ENCODE measurements at places on chromosomes 6 and 20.

GRCh38 chr6:82111114-82111513 lies 136.4 kb downstream of the IBTK start:
- no peak for DNase-seq

DNA sequence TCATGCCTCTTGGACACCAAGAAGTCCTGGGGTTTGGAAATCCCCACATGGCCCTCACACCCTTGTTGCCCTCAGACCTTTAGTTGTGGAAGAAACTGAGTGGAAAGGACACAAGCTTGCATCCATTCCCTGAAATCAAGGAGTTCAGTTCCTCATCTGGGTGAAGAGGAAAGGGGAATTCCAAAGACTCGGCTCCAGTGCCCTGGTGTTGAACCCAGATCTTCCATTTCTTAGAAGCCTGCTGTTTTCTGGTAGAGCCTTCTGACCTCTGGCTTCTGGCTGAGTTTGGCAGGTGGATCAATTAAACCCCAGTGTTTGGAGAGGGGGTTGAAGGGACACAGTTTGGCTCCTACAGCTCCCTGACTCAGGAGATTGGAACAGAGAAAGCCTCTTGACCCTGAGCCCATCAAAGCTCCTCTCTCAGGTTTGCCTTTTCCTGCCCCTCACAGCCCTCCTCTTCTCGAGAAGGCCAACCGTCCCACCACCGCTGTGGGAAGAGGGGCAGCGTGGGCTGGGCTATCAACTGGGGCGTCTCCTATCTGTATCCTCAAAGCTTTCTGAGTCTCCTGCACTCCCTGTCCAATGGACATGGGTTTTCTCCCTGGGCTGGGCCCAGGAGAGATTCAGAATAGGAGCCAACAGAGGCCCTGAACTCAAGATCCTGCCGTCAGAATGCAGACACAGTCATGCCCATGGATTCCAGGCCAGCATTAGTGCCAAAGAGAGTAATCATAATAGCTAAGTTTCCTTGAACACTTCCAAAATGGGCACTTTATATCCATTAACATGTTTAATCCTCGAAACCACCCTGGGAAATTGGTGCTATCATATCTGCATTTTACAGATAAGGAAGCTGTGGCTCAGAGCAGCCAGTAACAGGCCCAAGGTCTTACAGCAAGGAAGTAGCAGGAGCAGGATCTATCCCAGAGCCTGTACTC lies 146.2 kb downstream of the VEGFA start:
- DNase-seq = no peak

DNA sequence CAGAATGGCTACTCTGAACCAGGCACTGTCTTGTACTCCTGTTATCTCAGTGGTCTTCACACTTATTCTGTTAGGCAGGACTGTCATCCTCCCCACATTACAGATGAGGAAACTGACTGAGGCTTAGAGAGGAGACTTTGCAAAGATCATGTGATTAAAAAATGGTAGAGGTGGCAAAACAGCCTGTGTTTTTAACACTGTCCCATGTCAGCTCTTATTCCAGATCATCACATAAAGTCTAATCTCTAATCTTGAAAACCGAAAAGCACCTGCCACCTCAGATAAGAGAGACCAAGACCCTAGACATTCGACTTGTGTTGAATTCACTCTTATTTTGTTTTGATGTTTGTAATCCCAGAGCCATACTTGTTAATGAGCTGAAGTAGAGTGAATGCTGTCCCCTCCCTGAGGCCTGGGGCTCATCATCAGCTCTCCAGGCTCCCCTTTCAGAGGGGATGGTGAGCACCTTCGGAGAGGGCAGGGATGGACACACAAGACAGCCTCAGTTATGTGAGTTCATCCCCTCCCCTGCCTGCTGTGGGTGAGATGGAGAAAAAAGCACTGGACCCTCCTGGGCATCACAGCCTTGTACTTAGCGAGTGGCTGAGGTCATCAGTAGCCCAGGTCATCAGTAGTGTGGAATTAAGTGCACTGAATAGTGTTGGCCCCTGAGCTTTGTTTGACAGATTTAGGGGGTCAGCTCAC lies 30.6 kb downstream of the MTHFD1L start:
- DNase-seq = no peak

GRCh38 chr6:27812805-27813492 lies 99.2 kb downstream of the OR2B2 start:
- DNase-seq = no peak

GRCh38 chr6:131419702-131420101 lies 153.3 kb upstream of the ARG1 start:
- DNase-seq = no peak

DNA sequence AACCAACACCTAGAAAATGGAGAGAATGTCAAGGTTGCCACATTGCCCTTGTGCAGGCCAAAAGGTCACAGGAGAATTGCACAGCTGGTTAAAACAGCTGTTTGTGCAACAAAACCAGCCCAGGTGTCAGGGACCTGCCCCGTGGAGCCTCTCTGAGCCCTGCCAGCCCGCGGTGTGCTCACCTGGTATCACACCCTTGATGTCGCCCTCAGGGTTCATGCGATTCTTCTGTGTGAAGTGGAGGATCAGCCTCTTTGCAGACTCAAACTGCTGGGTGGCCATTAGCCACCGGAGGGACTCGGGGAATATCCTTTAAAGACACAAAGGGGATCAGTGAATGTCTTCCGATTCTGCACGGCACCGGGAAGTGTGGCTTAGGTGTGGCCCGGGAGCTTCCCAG lies 39.2 kb downstream of the PSMG4 start:
- DNase-seq = no peak

GRCh38 chr20:45114465-45115385 lies at the start of gene WFDC5:
Gene WFDC5 (minus strand): TSS chr20:45115174. CDS start chr20:45115083, 91 bp downstream.
- no peak for DNase-seq

DNA sequence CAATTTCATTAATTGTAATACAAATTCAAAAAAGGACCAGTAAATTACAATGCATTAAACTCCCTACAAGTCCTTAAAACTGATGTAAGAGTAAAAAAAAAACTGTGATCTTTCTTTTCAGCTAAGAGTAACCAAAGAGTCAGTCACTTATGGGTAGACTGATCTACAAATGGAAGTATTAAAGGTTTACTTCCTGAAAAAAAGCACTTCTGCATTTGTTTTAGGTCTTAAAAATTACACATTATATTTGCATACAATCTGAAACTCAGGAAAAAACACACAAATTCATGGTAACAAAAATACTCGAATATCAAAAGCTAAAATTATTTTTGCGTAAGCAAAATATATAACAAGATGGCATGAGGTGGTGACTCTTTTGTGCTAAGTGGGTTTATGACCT lies 23.5 kb downstream of the USP49 start:
- DNase-seq = no peak

DNA sequence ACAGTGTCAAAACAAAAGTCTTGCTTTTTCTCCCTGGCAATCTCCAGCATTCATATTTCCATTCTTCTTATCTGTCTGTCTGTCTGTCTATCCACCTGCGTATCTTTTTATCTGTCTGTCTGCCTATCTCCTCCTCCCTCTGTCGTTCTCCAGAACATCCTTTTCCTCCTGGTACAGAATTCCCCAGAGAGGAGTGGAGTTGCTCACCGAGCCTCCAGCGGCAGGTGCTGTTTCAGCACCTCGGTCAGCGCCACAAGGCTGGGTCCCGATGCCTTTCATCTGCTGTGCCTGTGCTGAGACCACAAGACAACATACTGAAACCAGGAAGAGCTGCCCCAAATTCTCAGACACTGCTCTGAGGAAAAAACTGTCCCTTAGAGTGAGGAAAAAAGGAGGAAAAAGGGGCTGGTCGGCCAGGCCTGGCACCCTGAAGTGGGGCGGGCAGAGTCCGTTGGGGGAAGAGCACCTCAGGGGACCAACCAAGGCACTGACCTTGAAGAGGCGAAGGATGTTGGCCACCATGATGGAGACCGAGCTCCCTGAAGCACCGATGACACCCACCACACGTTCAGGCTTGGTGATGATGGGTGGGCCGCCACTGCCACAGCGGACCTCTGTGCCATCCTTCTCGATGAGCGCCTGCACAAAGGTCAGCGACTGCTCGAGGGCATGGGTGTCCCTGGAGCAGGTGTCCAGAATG lies 13.3 kb downstream of the GRM4 start:
- DNase-seq = no peak

DNA sequence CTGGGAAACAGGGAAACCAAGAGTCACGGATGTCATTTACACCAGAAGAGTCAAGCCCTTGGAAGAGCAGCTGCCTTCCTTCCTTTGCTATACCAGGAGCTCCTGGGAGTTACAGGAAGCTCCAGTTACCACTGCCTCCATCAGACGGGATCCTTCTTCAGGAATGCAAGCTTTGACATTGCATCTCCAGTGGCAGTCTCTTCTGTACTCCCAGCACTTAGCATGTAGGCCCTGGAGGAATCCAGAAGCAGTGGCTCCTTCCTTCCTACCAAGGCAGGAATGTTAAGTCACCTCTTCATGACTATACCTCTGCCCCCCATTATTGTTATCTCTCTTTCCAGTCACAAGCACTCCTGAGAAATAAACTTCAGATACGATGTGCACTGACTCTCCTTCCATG lies 836.0 kb downstream of the MAFB start:
- no peak for DNase-seq

GRCh38 chr6:25698631-25699030 lies 46.6 kb downstream of the SCGN start:
- no peak for DNase-seq

DNA sequence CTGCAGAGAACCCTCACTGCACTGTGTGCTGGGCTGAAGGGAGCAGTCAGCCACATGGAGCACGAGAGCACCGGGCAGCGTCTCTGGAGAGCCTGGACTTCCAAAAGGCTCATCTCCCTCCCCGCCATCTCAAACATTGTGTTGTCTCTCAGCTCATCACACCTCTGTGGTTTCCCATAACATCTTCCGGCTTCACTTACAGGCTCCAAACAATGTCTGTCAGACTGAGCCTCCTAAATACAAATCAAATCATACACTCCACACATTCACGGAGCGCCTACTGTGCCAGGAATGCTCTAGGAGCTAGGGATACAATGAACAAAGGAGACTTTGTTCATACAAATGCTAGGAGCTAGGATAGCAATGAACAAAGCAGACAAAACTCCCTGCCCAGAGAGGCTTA lies 398.0 kb downstream of the RNGTT start:
- no peak for DNase-seq

DNA sequence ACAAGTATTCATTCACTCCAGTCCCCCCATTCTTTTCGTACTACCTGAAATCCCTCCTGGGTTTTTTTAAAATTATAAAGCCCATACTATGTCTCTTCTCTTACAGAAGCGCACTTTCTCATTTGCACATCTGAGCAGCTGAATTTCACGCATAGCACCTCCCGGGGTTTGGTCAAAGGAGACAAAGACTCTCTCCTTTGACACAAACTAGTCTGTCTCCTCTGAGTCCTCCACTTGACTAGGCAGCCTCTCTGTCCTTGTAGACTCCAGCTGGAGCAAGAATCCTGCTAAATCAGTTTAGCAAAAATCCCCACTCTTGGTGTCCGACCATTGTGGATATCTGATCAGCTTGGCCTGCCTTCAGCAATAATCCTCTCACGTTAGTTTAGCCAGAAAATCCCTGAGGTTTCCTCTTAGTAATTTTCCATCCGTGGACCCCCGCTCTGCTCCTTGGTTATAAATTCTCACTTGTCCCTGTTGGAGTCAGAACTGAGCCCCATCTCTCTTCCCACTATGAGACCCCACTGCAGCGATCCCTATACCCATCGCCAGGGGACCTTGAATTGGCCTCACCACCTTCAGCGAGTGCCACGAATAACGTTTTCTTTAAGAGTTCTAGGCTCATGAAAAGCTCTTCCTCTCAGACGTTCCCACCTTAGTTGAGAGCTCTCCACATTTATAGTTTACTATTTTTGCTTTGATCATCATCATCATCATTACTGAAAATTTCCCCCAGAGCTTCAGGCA lies 29.0 kb downstream of the PDYN start:
- no peak for DNase-seq

DNA sequence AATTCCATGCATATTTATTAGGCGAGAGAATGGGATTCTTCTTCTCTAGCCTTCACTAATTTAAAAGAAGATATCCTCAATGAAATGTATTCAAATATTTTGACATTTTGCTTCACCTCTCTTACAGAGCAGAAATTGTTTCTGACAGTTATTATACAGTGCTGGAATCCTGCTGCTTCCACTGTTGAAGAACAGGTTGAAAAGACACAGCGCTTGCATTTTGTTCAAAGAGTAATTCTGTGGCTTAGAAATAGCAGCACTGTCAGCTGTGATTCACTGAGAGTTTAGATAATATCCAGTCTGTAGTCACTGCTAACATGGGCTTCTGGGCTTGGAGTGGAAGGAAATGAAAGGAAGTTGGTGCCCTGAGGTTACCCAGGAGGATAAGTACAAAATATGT lies 117.1 kb upstream of the FBXL4 start:
- DNase-seq = no peak

- peak; percentile 26 for DNase-seq
Observed at GRCh38 chr6:33700391-33701050, 11.0 kb downstream of the UQCC2 start.

DNA sequence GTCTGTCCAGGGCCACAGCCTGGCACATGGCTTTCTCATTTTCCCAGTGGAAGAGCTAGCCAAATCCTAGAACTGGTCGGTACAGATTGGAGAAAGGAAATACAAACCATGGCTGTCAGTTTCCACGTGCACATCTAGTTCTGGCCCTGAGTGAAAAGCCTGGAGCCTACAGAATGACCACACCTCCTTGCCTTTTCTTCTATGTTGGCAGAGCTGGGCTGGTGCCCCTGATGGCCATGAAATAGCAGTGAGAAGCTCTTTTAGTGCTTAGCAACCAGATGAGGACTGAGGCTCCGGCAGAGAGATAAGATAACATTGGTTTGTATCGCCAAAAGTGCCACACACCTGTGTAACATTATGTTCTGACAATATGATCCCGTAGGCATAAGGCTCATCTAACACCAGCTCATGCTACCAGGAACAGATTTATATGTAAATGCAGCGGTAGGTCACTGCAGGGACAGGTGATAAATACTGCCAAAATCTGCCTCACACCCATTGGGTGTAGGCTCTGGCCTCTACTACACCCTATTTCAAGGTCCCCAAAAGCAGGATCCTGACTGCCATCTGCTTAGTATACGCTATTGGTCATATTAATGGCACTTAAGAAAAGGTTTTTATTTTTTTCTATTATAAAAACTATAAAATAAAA lies 39.9 kb upstream of the TBC1D7 start:
- DNase-seq = no peak

DNA sequence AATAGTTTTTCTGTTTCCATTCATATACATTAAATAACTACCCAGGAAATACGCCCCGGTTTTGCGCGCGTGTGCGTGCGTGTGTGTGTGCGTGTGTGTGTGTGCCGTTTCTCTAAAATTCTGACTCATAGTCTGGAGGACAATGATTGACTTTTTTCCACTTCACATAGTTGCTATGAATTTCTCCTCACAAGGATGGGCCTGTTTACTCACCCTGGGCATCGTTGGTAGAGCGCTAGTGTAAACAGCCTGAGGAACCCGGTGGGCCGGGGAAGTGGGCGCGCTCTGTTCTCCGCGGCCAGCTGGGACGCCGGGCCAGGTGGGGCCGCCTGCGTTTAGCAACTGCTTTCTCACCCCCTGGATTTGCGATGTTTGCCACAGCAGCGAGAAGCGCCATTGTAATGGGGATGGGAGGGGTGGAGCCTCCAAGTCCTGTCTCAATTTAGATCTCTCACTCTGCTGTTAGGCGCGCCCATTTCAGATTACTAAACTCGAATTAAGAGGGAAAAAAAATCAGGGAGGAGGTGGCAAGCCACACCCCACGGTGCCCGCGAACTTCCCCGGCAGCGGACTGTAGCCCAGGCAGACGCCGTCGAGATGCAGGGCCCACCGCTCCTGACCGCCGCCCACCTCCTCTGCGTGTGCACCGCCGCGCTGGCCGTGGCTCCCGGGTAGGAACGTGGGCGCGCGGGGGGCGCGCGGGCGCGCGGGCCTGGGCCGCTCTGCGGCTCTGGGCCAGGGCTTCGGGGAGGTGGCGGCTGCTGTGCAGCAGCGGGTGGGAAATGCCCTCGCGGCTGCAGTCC lies at the start of gene CD109:
CD109 (plus strand) TSS at position 585 of the 803 bp plus-strand sequence; CDS start at position 598, 13 bp downstream.
- DNase-seq = peak; percentile 32

- no peak for DNase-seq
Observed at GRCh38 chr6:117078624-117079023, 186.7 kb upstream of the VGLL2 start.
